ENCODE measurements at places on chromosomes 16 and 17.
A peak's percentile ranks its signal among the peaks of the same experiment; 100 is the strongest.

GRCh38 chr17:38364741-38365140 is 13.1 kb downstream of the SOCS7 start:
- no peak for DNase-seq

- DNase-seq: no peak
These were observed 50.5 kb downstream of the GLG1 start for GRCh38 chr16:74556375-74556922.

DNA sequence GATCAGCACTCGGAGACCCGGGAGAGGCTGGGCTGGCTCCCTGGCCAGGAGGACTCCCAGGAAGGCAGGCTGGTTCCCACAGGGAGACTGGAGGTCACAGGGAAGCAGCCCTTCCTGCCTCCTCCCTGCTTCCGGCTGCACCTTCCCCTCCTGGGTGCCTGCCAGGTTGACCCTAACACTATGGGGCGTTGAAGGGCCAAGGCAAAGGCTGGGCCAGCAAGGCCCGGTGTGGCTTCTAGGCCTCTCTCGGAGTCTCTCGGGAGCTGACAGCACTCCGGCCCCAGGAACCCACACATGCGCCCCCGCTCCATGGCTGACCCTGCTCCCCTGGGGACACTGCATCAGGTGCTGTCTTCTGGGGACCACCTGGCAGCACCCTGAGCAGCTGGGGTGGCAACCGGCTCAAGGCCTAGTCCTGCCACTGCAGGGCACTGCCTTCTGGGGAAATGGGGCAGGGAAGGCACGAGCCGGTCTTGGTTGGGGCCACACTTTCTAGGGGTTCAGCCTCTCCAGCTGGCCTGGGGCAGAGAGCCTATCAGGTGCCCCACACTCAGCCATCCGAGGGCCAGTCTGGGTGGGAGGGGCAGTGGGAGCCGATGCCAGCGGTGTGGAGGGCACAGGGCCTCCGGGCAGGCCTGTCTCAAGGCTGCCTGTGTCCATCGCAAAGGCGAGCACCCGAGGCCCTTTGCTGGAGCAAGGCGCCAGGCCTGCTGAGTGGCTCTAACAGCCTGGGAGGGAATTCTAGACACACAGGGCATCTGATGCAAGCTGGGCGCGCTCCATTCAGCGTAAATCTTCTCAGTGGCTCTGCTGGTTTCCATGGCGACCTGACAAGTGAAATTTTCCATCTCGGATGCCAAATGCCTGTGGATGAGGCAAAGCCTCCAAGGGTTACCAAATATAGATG is 5.6 kb upstream of the MTSS2 start:
- no peak for DNase-seq

DNA sequence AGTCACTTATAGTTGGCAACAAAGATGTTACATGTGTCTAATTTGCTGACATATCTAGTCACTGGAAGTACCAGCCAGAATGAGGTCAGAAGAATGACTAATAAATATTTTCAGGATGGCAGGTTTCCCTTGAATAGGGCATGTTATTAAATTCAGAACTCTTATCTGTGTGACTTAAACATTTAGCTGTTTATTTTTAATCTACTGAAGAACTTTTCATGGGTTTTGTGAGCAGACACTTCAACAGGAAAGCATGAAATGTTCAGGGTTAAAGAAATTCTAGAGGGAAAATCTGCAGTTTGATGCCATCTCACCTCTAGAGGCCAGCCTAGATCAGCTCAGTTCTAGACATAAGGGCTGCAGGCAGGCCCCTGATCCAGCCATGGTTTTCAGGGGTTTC is 13.2 kb downstream of the JPT2 start:
- DNase-seq: no peak

- DNase-seq: no peak
These were observed 127.0 kb downstream of the BANP start for GRCh38 chr16:88078111-88078775.

DNA sequence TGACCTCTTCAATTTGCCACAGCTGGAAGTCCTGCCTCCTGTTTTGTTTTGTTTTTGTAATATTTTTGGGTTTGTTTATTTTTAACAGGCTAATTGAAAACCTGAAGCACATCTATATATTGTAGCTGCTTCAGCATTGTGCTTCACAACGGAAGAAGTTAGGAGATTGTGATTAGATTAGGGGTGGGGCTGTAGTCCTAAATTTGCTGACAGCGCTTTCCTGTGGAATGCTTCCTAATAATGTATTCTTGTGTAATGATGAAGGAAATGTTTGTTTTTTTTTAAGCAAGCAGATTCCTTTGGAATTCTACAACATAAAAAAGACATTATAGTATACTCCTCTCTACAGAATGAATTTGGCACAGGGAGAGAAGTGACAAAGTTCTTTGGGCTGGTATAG is 70.1 kb downstream of the NLK start:
- no peak for DNase-seq

- DNase-seq: no peak
These were observed 7.8 kb downstream of the MRPL27 start for GRCh38 chr17:50365165-50365564.

DNA sequence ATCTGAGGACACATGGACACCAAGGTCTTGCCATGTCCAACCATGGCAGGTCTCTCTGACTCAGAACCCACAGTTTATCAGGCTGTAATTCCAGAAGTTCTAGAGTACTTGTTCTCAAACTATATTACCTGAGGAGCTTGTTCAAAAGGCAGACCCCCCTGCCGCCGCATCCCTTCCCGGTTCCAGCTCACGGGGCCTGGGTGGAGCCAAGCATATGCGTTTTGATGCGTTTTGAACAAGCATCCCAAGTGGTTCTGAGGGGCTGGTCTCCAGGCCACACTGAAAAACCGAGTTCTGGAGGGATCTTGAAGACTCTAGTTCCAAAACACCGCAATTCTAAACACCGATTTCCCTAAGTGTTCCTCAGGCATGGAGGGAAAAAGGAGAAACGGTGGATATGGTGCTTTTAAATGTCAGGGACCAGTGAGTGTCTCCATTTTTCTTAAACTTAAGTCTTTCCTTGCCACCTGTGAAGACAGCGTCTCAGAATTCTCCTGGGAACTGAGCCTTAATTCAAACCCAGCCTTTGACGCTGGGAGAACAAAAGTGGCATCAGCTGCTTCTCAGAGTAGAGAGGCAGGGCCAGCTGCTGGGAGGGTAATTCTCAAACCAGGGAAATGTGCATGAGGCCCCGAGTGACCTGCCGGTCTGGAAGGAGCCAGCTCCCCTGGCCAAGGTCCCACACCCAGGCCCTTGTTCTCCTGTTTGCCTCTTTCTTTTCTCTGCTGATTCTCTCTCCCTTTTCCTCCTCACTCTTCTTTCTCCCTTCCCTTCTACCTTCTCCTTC is 84.4 kb upstream of the PLCG2 start:
- no peak for DNase-seq

- peak; percentile 25 for DNase-seq
These were observed 646 bp upstream of the HES7 start for GRCh38 chr17:8124350-8125153.

GRCh38 chr17:76539631-76540271 is at the start of gene PRCD:
Gene PRCD, plus strand, starts transcription at chr17:76540044. Its CDS starts 98 bp downstream, at chr17:76540142.
- no peak for DNase-seq

GRCh38 chr16:21563676-21564075 is 35.7 kb upstream of the METTL9 start:
- no peak for DNase-seq
